ENCODE measurements at places on chromosomes 3 and 15. TPM values are rescaled to one million over a fixed set of nuclear protein-coding genes. Genes with fewer than 3 reads are reported as not detected.

CLDN16 gene
- not detected for total RNA-seq

ARHGEF3 gene
- 15.0 TPM for total RNA-seq

DNA sequence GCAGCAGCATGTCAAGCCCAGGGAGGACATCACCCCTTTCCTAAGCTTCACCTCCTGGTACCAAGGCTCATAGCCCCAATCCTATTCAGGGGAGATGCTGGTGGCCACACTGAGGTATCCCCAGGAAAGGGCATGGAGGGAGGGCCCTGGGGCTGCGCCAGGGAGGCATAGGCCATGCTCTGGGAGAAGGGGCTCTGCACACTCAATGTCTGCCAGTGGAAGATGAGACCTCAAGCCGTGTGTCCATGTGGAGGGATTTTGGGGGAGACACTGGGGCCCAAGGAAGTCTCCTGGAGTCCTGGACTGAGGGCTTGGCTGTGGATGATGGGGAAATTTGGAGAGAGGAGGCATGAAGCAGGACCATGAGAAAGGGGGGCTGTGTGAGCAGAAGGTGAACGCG is 21.2 kb upstream of the PRR23E start:
- no peak for DNase-seq

KLHL6 gene
- 0.65 TPM for total RNA-seq

- no peak for DNase-seq
Measured at GRCh38 chr15:60523056-60523455, 44.1 kb upstream of the ICE2 start.

- DNase-seq: no peak
Measured at GRCh38 chr3:101833446-101833974, 15.8 kb upstream of the NFKBIZ start.

RGMA gene
- 25.0 TPM for total RNA-seq

STT3B gene
- total RNA-seq: 85.3 TPM

PLA2G4F gene
- total RNA-seq: 4.6 TPM

XXYLT1 gene
- 2.6 TPM for total RNA-seq

DNA sequence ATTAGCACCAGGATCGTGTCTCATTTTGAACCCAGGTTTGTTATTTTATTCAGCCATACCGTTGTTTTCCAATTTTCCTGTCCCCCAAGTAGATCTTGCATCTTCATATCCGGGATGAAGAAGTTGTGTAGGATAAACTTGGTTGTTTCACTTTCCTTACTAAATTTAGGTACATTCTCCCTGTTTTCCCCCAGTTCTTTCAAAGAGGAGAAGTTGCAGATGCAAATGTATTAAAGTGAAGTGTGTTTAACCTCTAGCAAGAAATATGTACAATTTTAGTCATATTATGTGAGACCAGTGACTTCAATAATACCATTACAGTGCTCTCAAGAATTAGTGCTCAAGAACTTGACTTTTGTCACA is 1.3 kb downstream of the ATXN7 start:
- no peak for DNase-seq

GRCh38 chr3:76362643-76363042 is 577.3 kb upstream of the ZNF717 start:
- DNase-seq: no peak

- DNase-seq: no peak
Measured at GRCh38 chr3:146780251-146780650, 175.1 kb upstream of the PLSCR5 start.

- no peak for DNase-seq
Measured at GRCh38 chr3:197216169-197216860, 82.1 kb downstream of the DLG1 start.

GRCh38 chr3:62363275-62363674 is 10.1 kb downstream of the FEZF2 start:
- DNase-seq: no peak

- no peak for DNase-seq
Measured at GRCh38 chr3:110414855-110415254, 656.8 kb upstream of the NECTIN3 start.

Data from Right ventricle myocardium superior (tissue), 1 donor.